ENCODE measurements at places on chromosomes 6 and 20. TPM values are rescaled to one million over a fixed set of nuclear protein-coding genes. Genes with fewer than 3 reads are reported as not detected.

GRCh38 chr20:49704932-49705336 is 8.7 kb downstream of the B4GALT5 start:
- no peaks in the 10 kb centered on the region for H3K36me3 ChIP-seq
- no peaks in the 10 kb centered on the region for H3K4me1 ChIP-seq
- no peak overlapping the region for H3K4me3 ChIP-seq
- no peak overlapping the region for H3K27ac ChIP-seq

- no peak overlapping the region for H3K4me3 ChIP-seq
- no peak for DNase-seq
- no peaks in the 10 kb centered on the region for H3K27me3 ChIP-seq
- H3K36me3 ChIP-seq: no peaks in the 10 kb centered on the region
Observed at GRCh38 chr20:10781526-10781925, 107.7 kb upstream of the JAG1 start.

- no peaks in the 10 kb centered on the region for H3K27me3 ChIP-seq
- no peaks in the 10 kb centered on the region for H3K36me3 ChIP-seq
- H3K4me3 ChIP-seq: no peak overlapping the region
- no peaks in the 10 kb centered on the region for H3K4me1 ChIP-seq
- DNase-seq: no peak
Observed at GRCh38 chr6:54784011-54784410, 62.6 kb upstream of the FAM83B start.

- no peak overlapping the region for H3K27ac ChIP-seq
- H3K4me1 ChIP-seq: no peaks in the 10 kb centered on the region
- no peaks in the 10 kb centered on the region for H3K36me3 ChIP-seq
Observed at GRCh38 chr6:91164105-91164504, 577.2 kb upstream of the MAP3K7 start.

DNA sequence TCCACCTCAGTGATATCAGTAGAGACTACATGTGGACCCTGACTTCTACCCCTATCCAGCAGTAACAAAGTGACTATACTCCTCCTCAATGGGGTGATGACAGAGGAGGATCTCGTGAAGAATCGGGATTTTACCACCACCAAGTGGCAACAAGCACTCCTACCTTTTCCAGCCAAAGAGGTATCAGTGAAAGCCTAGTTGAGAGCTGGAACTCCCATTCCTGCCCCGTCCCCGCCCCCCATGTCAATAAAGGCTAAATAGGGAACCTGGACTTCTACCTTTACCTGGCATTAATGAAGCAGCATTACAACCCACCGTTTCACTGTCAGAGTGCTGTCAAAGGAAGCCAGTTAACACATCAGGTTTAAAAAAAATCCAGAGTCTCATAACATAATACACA is 45.3 kb downstream of the RNF24 start:
- no peaks in the 10 kb centered on the region for H3K36me3 ChIP-seq
- H3K4me1 ChIP-seq: no peaks in the 10 kb centered on the region
- H3K27ac ChIP-seq: no peak overlapping the region
- no peaks in the 10 kb centered on the region for H3K27me3 ChIP-seq
- H3K4me3 ChIP-seq: no peak overlapping the region
- no peak for DNase-seq

DNA sequence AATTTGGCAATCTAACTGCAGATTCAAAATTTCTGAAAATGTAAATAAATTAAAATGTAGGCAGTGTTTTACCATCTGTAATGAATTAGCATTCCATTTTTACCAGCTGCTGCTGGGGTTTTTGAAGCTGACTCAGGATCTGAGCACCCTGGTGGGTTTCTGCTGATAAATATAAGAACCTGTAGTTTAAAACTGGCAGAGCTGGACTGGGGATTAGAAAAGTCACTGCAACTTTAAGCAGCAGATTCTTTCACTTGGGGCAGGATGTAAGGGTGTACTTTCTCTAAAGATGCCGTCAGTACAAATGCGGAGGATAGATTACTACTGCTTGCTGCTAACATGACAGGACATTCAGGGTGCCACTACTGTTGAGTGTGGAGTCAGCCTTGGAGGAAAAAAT is 341.8 kb downstream of the CDKAL1 start:
- no peak overlapping the region for H3K27ac ChIP-seq
- no peaks in the 10 kb centered on the region for H3K4me1 ChIP-seq
- H3K27me3 ChIP-seq: no peaks in the 10 kb centered on the region
- no peak overlapping the region for H3K4me3 ChIP-seq

CD93 gene
- 57.0 TPM for total RNA-seq

TXLNB gene
- 0.22 TPM for total RNA-seq

Measured in tibial nerve (tissue), 4 donors.